Anterior cingulate cortex (tissue), 58 donors: ENCODE measurements at places on chromosomes 2 and 18.

GRCh38 chr2:42929546-42930024 lies 137.2 kb upstream of the HAAO start:
- DNase-seq: no peak

DNA sequence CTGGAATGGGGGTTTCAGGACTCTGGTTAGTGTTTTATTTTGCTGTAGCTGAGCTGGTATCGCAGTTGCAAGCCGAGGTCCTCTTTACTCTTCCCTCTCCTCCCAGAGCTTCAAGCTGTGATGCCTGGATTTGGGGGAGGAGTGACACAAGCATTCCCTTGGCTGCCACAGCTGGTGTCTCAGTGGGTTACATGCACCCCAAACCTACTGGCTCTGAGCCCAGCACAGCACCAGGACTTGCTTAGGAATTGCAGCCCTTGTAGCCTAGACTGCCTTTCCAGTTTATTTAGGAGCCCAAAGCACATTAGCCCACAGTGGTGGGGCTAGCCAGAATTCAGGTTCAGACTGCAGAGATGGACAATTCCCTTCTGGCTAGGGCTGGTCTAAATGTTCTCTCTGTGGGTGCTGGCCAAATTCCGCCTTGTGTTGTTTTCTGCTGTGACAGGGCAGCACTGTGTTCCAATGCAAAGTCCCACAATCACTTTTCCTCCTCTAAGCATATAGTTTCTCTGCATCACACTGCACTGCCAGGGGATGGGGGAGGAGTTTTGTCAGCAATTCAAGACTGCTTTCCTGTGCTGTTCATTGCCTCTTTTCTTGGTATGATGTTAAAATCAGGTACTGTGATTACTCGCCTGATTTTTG lies 122.8 kb downstream of the SLC4A10 start:
- peak; percentile 4 for DNase-seq

DNA sequence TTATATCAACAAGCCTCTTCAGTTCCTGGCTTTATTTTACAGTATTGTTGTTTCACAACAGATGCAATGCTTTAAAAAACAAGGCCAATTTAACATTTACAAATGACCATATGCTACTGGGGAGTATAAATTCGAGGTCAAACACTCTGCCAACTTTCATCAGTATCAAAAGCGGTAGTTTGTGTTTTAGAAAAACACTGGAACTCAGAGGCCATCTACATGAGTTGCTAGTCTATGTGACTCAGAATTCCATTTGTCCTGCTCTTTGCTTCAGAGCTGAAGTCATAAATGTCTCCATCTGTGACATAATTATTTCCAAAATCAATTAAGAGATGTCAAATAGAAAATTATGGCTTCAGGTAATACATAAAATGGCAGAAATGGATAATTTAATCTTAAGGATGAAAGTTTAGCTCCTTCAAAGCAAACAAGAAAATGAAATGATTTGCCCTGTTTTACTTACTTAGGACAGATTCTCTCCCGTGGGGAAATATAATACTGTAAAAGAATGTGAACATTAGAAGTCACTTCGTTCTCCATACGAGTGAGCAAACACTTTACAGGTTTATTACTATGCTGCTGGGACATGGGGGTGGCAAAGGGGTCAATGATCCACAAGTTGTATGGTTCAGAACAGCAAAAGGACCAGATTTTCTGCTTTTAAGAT lies 3.7 kb downstream of the MEX3C start:
- DNase-seq: no peak

DNA sequence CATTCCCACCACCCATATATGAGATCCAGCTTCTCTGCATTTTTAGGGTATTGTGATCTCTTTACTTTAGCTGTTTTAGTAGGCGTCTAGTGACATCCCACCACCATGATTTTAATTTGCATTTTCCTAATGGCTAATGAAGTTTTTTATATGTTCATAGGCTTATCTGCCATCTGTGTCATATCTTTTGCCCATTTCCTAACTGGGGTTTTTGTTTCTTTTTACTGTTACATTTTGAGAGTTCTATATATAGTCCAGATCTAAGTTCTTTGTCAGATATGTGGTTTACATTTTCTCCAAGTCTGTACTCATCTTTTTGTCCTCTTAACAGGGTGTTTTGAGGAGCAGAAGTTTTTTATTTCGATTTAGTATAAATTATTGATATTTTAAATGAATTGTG lies 39.6 kb downstream of the PTPN2 start:
- DNase-seq: no peak

GRCh38 chr2:178683877-178684276 lies 123.3 kb downstream of the TTN start:
- DNase-seq: no peak

GRCh38 chr2:36366491-36367120 lies 11.0 kb downstream of the CRIM1 start:
- no peak for DNase-seq

DNA sequence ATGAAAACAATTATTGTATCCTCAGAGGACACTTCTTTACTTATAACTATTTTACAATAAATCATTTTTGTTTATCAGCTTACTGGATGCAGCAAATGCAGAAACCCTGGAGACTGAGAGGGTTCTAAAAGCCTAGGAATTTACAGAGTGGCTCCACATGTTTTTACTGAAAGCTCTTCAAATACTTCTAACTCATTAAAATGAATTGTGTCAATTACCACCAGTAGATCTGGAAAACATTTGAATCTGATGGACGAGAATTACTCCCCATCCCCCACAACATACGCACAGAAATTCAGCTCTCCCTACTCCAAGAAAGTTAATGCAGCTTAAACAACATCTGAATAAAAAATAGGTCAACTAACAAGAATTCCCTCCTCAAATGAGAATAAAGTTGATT lies 319.8 kb upstream of the FIGN start:
- DNase-seq: no peak

GRCh38 chr2:239790721-239791120 lies 234.4 kb downstream of the NDUFA10 start:
- no peak for DNase-seq

DNA sequence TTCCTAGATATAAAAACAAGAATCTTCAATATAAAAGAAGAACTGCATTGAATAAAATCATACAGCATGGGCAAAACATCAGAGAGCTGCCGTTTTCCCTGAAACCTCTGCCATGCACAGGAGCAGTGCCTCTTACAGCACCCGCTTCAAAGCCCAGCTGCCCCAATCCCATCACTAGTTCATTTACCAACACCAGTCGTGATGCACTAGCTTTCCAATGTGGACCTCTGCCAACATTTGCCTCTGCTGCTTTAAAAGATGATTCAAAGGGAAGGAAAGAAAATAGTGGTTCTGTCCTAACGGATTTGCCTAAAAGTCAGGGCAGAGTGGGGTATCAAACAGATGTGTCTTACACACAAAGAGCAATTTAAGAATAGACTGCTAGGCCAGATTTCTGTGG lies 43.4 kb upstream of the AP1S3 start:
- DNase-seq: no peak

- DNase-seq: no peak
These were observed 15.0 kb downstream of the GLI2 start for GRCh38 chr2:120750488-120751210.

GRCh38 chr2:12787891-12788801 lies 71.4 kb downstream of the TRIB2 start:
- no peak for DNase-seq

- DNase-seq: no peak
These were observed 29.7 kb downstream of the XDH start for GRCh38 chr2:31384771-31385276.

GRCh38 chr2:18647731-18648130 lies 58.4 kb upstream of the NT5C1B start:
- no peak for DNase-seq

DNA sequence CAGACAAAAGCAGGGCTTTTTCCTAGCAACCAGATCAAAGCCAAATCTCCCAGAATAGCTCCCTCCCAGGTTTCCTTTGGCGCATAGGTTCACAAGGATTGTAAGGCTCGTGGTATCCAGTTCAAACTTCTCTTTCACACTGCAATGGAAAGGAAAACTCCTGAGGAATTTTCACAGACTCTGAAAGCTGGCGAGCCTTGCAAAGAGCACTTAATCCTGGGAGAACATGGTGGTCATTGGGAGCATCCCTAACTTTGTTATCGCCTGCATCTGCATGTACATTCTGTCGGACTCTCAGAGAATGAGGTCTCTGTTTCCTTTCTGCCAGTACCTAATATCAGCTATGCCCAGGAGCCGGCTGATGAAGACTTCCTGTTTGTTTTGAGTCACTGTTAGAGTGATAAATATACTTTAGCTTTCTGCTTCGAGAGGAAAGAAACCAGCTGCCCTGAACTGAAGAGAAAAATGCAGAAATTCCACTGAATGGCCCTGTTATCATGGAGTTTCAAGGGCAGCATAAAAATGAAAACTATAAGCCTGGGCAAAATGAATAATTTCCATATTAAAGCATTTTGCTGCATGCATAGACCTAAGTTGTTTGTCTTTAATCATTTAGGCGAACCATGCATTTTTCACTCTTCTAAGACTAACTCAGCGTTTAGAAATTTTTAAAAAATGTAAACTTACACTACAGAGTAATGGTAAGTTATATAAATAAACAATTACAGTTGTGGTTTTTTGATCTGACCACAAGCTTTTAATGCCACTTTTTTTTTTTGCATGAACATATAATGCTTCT lies 76.4 kb upstream of the ZEB2 start:
- DNase-seq: no peak

DNA sequence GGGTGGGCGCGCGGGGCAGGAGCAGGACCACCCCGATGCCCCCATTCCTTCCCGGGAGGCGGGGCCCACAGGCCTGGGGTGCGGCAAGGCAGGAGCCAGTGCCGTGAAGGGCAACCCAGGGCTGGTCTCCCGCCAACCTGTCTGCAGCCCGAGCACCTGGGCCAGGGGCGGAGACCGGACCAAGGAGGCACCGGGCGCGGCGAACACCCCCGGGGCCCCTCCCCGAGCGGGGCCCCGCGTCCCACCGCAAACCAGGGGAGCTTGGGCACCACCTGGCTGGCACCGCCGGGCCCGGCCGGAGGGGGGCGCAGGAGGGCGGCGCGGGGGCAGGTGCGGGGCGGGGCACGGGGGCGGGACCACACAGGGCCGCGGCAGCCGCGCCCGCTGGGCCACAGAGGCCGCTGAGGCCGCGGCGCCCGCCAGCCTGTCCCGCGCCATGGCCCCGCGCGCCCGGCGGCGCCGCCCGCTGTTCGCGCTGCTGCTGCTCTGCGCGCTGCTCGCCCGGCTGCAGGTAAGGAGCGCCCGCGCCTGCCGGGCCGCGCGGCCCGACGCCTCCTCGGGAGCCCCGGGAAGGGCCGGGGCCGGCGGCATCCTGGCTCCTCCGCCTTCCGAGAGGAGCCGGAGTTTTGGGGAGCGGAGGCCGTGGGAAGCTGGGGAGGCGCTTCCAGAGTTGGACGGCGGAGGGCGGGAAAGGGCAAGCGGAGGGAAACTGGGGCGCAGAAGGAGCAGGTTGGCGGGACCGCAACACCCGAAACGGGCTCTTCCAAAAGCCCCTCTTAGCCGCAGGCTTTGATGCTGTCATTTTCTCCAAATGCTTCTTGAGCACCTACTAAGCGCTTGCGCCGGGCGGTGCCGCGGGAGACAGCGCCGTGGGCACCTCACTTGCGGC lies at the start of gene TNFRSF11A:
Gene TNFRSF11A, plus strand, starts transcription at position 394 of the 889 bp plus-strand sequence. Its CDS starts 43 bp downstream, at position 437.
- DNase-seq: no peak

GRCh38 chr2:187210726-187211125 lies 237.3 kb downstream of the CALCRL start:
- DNase-seq: no peak

DNA sequence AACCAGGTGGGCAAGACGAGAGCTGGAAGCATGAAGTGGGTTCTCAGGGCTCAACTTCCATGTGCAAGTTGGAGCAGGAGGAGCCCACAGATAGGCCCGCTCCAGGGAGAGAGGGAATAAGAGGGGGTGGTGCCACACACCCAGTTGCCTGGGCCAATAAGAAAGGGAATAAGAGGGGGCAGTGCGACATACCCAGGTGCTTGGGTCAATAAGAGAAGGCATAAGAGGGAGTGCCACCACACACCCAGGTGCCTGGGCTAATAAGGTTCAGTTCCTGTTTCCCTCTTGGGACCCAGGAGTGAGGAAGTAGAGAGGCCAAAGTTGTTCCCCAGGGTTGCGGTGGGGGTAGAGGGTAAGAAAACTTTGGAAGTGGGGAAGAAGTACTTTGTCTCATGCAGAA lies 127.5 kb downstream of the LAMA3 start:
- no peak for DNase-seq
